Left lung (tissue), 14 donors: ENCODE measurements at places on chromosomes 7 and 10.

GRCh38 chr10:87694011-87694794 lies 34.5 kb downstream of the PAPSS2 start:
- DNase-seq = no peak

DNA sequence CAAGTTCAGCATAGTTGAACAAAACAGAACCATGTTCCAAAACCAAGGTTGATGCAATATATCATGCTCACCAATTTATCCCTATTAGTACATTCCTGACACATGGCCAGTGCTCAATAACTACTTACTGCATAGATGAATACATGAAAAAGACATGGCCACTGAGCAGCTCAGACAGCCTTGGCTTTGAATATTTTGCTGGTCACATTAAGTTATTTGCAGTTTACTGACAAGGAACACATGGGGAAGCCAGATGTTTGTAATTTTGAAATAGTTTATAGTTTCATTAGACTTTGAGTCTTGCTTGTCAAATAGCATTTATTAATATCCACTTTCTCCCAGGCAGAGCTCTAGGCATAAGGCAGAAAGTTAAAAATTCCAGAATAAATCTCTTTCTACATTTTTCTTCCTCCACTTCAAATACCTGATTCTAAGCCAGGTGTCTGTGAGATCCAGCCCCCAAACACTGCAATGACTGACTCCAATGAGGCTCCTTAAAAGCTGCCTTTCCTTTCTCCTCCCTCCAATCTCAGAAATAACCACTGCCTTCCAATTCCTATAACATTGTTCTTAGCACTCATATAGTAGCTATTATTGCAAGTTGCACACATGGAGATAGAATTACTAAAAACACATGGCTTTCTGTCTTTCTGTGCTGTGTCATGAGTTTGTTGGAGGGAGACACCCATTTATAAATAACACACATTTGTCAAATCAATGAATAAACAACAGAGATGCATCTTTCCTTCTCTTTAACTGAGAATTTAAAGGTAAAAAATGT lies 91.3 kb downstream of the PCGF5 start:
- no peak for DNase-seq

GRCh38 chr10:108252771-108253170 lies 1088.3 kb upstream of the SORCS1 start:
- DNase-seq = no peak

GRCh38 chr10:12638781-12639180 lies 289.4 kb downstream of the CAMK1D start:
- DNase-seq = no peak

GRCh38 chr7:38291117-38291647 lies 17.7 kb upstream of the TARP start:
- no peak for DNase-seq

GRCh38 chr7:3673524-3673923 lies 372.5 kb downstream of the SDK1 start:
- DNase-seq = no peak

DNA sequence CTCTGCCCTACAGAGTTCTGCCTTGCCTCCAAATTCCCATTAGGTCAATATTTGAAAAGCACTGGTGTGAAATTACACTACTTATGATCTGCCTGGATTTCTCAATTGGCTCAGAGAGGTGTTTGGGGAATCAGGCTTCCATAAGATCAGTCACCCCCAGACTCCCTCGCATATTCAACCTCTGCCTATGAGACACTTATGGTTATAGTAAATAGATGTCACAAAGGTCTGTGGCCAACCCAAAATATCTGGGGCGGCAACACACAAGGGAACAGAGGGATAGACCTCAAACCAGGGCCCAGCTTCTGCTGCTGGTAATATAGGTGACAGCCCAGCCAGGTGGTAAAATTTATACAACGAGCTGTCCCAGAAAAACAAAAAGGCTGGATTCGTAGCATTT lies 376.7 kb upstream of the ZMIZ1 start:
- DNase-seq = no peak

GRCh38 chr7:92639966-92640365 lies 49.8 kb upstream of the FAM133B start:
- no peak for DNase-seq

DNA sequence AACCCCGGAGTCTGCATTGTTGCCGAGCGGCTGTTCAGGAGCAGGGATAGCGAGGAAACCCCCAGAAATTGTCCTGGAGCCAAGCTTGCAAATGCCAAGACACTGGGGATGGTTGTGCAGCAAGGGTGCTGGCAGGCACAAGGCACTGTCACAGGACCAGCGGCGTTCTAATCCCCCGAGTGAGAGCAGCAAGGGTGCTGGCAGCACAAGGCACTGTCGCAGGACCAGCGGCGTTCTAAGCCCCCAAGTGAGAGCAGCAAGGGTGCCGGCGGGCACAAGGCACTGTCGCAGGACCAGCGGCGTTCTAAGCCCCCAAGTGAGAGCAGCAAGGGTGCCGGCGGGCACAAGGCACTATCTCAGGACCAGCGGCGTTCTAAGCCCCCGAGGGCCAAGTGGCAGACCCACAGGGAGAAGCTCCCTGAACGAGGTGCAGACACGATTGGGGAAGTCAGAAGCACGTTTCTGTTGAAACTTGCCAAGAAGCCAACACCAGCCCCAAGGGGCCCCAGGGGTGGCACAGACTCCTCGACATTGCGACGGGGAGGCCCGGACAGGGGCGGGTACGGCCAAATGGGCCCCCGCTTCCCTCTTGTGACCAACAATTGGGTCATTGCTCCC lies 40.4 kb upstream of the INPP5A start:
- DNase-seq = no peak

DNA sequence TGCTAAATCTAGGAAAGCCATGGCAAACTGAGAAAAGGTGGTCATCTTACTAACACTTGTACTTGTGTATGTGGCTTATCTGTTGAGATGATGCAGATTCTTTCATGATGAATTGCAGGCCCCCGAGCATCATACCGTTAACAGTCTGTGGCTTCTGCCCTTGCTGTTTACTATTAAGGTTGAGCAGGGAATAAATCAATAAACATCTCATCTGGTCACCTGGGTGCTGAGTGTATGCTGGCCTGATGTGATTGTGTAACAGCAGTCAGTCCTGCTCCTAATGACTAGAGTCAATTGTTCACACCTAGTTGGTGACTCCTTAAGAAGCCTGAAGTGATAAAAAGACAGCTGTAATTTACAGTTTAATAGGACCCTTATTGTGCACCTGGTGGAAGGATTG lies 8.3 kb upstream of the GNAT3 start:
- DNase-seq = no peak

- DNase-seq = no peak
Measured at GRCh38 chr7:105756367-105756766, 120.0 kb downstream of the ATXN7L1 start.

DNA sequence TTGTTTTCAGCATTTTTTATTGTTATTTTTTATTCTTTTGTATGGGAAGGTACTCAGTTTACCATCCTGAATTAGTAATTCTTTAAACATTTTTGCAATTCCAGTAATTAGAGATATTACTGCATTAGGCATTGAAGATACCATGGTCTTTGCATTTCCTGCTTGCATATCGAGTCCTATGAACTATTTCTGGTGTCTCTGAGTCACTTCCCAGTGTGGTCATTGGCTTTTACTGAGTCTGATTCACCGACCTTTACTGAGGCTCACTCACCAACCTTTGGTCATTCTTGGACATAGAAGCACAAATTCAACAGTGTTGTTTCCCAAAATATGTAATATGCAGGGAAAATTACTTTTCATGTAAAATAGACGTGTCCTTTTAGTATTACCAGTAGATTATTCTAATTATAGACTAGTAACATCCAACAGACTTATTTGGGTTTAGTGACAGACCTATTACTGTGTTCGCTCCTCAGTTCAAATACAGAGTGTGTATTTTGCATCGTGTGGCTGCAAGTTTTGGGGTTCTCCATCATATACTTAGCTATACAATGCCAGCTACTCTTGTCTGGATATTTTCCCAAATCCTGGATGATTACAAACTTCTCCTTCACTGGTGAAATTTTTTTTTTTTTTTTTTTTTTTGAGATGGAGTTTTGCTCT lies 180.7 kb upstream of the PRSS1 start:
- DNase-seq = no peak

- no peak for DNase-seq
Measured at GRCh38 chr7:2710901-2711551, 23.0 kb downstream of the AMZ1 start.

DNA sequence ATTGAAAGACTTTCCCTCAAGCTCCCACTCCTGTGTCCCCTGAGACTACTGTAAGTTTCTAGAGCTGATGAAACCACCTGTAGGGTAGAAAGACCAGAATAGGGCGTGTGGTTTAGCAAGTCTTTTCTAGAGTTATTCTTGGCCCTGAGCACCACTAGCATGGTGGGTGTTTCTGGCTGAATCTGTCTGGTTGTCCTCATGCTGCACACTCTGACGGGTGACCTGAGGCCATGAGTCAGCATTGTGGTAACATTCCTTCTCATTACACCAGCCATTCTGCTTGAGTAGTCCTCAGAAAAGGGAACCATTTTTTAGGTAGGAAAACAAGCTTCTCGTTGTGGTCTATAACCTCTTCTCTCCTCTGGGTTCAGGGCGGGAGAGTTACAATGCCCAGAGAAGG lies 250.3 kb downstream of the SNX13 start:
- no peak for DNase-seq

- no peak for DNase-seq
Measured at GRCh38 chr7:5827755-5828154, 46.3 kb upstream of the RNF216 start.

- no peak for DNase-seq
Measured at GRCh38 chr10:87740254-87740655, 77.8 kb downstream of the ATAD1 start.

- DNase-seq = peak; percentile 49
Measured at GRCh38 chr7:137820677-137821420, 25.9 kb downstream of the DGKI start.

DNA sequence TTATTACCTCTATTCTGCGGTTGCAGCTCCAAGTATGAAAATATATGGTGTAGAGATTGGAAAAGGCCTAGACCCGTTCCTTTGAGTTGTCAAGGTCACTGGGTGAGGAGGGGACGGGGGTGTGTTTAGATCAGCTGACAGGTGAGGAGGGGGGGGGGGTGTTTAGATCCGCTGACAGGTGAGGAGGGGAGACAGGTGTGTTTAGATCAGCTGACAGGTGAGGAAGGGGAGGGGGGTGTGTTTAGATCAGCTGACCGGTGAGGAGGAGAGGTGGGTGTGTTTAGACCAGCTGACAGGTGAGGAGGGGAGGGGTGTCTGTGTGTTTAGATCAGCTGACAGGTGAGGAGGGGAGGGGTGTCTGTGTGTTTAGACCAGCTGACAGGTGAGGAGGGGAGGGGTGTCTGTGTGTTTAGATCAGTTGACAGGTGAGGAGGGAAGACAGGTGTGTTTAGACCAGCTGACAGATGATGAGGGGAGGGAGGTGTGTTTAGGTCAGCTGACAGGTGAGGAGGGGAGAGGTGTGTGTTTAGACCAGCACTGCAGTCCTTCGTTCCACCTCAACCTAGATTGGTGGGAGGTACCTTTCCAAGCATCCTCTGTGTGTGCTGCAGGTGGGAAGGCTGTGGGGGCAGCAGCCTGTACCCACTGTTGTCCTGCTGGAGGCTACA lies 655.0 kb upstream of the ADARB2 start:
- no peak for DNase-seq
